ENCODE measurements at places on chromosomes 12 and 14.

DNA sequence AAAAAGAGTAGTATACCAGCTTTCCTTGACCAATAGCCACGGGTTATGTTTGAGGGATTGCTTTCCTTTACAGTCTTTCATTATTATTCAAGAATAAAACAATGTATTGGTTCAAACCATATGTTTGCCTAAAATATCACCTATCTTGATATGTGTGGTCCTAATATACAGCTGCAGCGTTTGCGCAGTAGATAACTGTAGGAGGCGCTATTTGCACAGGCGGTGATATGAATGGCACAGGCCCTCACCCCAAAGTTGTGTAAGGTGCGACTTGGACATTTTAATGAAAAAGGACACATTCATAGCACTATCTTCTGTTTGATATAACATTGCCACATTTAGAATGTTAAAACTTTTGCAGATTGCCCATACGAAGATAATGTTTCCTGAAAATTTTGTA, 298.4 kb downstream of the TRHDE start:
- no peak for DNase-seq

- DNase-seq = no peak
Measured at GRCh38 chr12:32502693-32503502, 103.5 kb downstream of the FGD4 start.

GRCh38 chr14:60848066-60848465, 113.5 kb downstream of the MNAT1 start:
- no peak for DNase-seq

DNA sequence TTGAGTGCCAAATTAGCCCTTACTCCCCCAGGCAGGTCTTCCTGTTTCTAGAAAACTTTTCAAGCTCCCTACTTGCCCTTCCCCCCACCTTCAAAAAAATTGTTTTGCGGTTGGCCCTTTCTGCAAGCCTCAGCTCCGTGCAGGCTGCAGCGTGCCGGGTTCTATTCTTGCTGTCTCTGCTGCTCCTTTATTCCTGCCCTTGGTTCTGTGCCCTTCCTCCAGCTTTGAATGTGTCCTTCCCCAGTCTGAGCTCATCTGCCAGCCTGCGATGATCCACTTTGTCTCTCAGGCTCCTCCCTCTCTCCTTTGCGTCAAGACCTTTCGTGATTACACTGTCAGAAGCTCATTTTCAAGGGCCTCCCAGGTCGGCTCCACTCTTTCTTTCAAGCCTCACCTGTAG, 98.6 kb downstream of the IRF2BPL start:
- peak; percentile 48 for DNase-seq

- DNase-seq = no peak
Measured at GRCh38 chr14:60512973-60513571, 4.1 kb downstream of the SIX6 start.

DNA sequence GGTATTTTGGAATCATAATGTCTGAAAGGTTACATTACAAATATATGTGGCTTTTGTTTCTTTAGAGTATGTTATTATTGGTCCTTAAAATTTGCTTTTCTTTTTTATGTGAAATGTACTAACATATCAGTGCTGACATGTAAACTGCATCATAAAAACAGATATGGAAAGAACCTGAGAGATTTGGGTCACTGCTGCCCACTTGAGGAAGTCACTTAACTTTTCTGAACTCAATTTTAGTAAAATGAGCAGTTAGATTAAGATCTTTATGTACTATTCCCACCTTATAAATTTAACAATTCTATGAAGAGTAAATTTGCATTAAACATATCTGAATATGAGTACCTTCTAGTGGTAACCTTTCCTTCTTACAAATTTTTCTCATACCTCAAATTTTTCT, 7.5 kb downstream of the PTGR2 start:
- no peak for DNase-seq

DNA sequence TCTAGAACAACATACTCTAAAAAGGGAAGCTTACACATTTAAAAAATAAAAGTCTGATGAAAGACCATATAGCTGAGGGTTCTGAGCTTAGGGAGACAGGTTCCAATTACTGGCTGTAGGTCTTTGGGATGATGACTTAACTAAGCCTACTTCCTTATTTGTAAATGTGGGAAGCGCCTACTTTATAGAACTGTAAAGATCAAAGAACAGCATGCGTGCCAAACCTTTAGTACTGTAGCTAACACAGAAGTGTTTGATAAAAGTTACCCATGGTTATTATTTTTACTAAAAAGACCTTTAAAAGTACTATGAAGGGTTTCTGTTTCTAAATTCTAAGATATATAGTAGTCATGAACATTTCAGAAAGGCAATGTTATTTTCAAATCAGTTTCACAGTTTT, 35.7 kb downstream of the STK38L start:
- no peak for DNase-seq

DNA sequence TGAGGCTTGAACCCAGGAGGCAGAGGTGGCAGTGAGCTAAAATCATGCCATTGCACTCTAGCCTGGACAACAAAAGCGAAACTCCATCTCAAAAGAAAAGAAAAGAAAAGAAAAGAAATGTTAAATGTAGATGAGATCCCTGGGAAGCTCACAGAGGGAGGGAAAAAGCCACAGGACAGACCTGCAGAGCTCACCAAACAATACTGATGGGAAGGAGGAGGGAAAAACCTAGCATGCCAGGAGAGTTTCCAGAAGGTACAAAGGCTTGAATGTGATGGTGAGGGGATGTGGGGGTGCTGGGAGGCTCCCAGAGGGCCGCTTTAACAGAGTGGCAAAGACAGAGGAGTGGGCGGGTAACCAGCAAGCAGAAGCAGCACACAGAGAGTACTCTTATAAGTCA, 72.3 kb downstream of the PTPN21 start:
- no peak for DNase-seq

- no peak for DNase-seq
Measured at GRCh38 chr12:21642707-21643389, 14.8 kb downstream of the LDHB start.

GRCh38 chr12:13784504-13784903, 196.9 kb downstream of the GRIN2B start:
- no peak for DNase-seq

GRCh38 chr12:131040491-131040890, 86.8 kb downstream of the ADGRD1 start:
- DNase-seq = no peak

DNA sequence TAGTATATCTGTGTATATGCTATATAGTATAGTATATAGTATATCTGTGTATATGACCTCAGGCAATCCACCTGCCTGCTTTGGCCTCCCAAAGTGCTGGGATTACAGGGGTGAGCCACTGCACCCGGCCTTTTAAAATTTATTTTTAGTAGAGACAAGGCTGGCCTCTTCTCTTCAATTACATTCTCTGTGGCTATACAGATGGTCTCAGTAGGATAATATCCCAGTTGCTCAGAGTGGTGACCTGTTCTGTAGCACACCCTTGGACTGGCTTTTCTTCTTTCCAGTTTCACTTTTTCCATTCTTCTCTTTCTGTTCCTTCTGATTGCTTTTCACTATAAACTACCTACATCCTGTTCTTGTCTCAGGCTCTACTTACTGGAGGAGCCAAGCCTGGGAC, 3.1 kb upstream of the NFATC4 start:
- no peak for DNase-seq

DNA sequence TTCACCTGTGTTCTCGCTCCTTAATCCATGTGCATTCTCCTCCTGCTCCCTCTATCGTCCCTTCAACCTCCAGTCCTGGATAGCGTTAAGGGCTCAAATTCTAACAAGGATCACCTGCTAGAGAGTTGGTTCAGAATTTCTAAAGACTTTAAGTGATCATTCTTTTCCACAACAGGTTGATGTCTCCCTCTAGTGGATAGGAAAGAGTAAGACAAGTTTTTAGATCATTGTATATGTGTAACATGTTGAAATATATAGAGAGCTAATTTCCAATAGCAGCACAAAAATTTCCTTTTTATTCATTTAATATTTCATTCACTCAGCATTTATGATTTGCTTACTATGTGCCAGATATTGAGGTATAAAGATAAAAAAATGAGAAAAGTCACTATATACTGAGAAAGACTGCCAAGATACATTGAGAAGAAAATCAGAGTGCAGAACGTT, 9.3 kb upstream of the ESR2 start:
- DNase-seq = peak; percentile 58

GRCh38 chr12:51672334-51672733, 81.3 kb downstream of the SCN8A start:
- no peak for DNase-seq

DNA sequence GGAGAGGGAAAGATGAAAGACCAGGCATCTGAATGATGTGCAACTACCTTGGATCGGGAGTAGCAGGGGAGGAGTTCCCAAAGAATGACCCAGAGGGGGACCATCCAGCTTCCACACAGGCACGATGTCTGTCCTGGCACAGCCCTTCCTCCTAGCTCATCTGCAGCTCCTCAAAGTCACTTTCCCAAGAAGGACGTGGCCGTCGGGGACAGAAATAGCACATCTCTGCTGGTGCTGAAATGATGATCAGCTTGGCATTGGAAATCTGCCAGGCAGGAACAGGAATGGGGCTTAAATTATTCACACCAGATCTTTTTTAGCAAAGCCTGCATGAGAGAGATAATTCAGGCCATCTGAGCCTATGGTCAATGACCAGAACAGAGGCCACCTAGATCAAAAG, 41.7 kb downstream of the TSPAN11 start:
- DNase-seq = no peak

- DNase-seq = no peak
Measured at GRCh38 chr12:122506393-122506938, 5.7 kb upstream of the ZCCHC8 start.

DNA sequence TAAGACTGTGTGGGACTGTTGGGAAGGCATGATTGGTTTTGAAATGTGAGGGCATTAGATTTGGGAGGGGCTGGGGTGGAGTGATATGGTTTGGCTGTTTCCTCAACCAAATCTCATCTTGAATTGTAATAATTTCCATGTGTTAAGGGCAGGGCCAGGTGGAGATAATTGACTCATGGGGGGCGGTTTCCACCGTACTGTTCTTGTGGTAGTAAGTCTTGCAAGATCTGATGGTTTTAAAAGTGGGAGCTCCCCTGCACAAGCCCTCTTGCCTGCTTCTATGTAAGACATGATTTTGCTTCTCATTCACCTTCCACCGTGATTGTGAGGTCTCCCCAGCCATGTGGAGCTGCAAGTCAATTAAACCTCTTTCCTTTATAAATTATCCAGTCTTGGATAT, 76.6 kb upstream of the PPFIA2 start:
- DNase-seq = peak; percentile 6

GRCh38 chr12:107900588-107900987, 126.1 kb downstream of the ASCL4 start:
- DNase-seq = no peak

- DNase-seq = no peak
Measured at GRCh38 chr12:27246141-27246540, 2.1 kb downstream of the STK38L start.

GRCh38 chr14:75837151-75837787, 144.5 kb downstream of the TGFB3 start:
- no peak for DNase-seq

GRCh38 chr12:12327802-12328201, 22.2 kb downstream of the MANSC1 start:
- peak; percentile 54 for DNase-seq

DNA sequence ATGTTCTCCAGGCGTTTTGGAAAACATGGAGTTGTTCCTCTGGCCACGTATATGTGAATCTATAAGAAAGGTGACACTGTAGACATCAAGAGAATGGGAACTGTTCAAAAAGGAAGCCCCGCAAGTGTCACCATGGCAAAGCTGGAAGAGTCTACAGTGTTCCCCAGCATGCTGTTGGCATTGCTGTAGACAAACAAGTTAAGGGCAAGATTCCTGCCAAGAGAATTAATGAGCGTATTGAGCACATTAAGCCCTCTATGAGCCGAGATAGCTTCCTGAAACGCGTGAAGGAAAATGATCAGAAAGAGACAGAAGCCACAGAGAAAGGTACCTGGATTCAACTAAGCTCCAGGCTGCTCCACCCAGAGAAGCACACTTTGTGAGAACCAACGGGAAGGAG, 92.5 kb upstream of the EIF5 start:
- no peak for DNase-seq

DNA sequence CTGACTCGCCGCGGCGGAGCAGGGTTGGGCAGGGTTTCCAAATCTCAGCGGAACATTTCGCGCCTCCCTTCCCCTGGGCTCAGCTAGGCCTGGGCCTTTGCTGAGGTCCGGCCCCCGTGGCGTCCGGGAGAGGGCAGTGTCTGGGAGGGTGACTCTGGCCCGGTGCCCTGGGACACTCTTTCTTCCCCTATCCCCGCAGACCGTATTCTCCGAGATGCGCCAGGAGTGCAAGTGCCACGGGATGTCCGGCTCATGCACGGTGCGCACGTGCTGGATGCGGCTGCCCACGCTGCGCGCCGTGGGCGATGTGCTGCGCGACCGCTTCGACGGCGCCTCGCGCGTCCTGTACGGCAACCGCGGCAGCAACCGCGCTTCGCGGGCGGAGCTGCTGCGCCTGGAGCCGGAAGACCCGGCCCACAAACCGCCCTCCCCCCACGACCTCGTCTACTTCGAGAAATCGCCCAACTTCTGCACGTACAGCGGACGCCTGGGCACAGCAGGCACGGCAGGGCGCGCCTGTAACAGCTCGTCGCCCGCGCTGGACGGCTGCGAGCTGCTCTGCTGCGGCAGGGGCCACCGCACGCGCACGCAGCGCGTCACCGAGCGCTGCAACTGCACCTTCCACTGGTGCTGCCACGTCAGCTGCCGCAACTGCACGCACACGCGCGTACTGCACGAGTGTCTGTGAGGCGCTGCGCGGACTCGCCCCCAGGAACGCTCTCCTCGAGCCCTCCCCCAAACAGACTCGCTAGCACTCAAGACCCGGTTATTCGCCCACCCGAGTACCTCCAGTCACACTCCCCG, 3.0 kb downstream of the WNT1 start:
- no peak for DNase-seq

- DNase-seq = no peak
Measured at GRCh38 chr12:28771968-28772367, 377.1 kb upstream of the FAR2 start.

GRCh38 chr14:91953170-91953985, 5.9 kb upstream of the FBLN5 start:
- DNase-seq = no peak

GRCh38 chr12:12086362-12086761, 15.6 kb downstream of the BCL2L14 start:
- no peak for DNase-seq

- no peak for DNase-seq
Measured at GRCh38 chr12:123231931-123232330, 1.0 kb downstream of the MPHOSPH9 start.

- no peak for DNase-seq
Measured at GRCh38 chr12:113724794-113725556, 241.2 kb downstream of the RBM19 start.
